Esophagus squamous epithelium (tissue), 5 donors: ENCODE measurements at places on chromosomes 6 and 20.

DNA sequence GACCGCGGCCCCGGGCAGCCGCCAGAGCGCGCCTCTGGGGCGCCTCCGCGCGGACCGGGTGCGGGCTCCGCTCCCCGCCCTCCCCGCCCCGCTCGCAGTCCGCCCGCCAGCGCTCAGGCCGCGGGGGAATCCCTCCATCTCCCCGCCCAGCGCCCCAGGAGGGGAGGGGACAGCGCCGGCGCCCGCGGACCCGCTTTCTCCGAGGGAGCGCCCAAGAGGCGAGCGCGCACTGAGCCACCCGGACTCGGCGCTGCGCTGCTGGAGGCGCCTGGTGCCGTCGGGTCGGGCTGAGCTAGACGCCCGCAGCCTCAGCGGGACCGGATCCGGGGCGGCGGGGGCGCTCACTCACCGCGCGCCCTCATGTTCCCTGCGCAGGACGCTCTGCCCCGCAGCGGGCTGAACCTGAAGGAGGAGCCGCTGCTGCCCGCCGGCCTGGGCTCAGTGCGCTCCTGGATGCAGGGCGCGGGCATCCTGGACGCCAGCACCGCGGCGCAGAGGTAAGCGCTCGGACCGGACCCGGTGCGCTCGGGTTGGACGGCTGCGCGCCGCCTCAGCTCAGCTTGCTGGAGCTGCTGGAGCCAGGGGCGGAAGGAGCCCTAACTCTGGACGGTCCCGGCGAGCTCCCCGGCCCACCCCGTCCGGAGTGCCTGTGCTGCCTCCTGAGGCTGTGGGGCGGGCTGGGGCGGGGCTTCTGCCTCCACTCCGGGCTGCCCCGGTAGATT, 867 bp downstream of the EBF4 start:
- no peak for DNase-seq

DNA sequence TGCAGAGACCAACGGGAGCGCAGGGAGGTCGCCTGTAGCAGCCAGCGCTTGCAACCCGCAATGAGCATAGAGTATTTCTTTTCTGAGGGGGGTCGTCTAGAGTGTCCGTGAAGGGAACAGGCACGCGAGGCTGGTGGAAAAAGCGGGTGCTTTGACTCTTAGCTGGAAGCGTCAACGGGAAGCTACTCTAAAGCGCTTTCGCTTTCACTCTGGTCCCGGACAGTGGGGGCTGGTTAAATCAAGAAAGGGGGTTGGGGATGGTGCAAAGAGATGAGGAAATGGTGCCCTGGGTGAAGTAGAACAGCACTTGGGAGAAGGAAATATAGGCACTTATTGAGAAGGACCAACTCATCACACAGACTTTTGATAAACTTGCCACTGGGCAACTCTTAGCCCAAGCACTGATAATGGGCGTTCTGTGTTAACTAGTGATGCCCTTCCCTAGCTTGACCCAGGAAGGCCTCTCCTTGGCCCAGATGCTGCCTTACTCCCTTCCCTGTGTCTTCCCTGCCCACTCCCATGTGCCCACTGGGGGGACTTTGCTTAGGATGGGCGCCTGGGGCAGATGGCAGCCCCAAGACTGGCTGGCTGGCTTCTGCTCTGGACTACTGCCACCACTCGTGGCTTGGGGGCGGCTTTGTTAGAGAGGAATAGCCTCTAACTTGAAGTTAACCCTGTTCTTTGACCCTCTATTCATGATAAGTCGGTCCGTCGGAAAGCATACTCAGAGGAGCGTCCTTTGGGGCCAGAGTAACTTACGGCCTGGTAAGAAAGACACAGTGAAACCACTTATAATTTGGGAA, 585 bp downstream of the PSMB9 start:
- no peak for DNase-seq

- DNase-seq, result no peak
These were observed 59.9 kb downstream of the CYP39A1 start for GRCh38 chr6:46592740-46593139.

DNA sequence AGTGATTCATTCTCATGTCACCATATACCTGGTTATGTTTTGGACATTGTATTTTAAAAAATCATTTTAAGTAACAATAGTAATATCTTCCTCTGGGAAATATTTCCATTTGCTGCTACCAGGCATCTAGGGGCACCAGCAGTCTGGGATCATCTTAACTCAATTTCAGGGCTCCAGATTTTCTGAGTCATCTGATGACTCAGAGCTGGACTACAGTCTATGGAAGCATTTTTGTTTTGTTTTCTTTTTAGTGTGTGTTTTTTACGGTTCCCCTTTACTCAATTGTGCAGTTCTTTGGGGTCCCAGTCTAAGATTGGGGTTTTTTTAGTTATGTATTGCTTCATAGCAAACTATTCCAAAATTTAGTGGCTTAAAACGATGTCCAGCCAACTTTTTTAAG, 5.7 kb upstream of the FKBP5 start:
- DNase-seq, result no peak

GRCh38 chr20:5870568-5870981, 79.8 kb downstream of the TRMT6 start:
- no peak for DNase-seq

- DNase-seq, result no peak
These were observed 1.3 kb downstream of the PPP1R3G start for GRCh38 chr6:5086294-5086890.

DNA sequence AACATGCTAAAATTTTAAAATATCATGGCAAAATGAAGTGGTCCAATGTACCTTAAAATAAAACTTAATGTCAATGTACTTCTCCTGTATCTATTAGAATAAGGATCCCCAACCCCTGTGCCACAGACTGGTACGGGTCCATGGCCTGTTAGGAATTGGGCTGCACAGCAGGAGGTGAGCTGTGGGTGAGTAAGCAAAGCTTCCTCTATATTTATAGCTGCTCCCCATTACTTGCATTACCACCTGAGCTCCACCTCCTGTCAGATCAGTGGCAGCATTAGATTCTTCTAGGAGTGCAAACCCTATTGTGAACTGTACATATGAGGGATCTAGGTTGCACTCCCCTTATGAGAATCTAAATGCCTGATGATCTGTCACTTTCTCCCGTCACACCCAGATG, 86.0 kb downstream of the SLC16A10 start:
- DNase-seq, result no peak

DNA sequence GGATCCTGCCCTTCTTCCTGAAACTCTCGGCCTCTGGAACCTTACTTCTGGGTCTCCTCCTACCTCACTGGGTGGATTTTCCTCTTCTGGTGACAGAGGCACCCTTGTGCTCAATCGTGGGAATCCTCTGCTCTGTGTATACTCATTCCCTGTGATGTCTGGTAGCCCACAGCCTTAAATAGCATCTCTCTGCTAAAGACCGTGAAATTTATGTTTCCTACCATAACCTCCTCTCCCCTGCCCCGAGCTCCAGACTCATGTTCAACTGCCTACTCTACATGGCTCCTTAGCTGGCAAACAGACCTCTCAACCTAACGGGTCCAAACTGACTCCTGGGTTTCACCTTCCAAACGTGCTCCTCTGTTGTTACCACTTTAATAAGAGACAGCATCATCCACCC, 9.9 kb downstream of the MMP9 start:
- DNase-seq, result no peak

DNA sequence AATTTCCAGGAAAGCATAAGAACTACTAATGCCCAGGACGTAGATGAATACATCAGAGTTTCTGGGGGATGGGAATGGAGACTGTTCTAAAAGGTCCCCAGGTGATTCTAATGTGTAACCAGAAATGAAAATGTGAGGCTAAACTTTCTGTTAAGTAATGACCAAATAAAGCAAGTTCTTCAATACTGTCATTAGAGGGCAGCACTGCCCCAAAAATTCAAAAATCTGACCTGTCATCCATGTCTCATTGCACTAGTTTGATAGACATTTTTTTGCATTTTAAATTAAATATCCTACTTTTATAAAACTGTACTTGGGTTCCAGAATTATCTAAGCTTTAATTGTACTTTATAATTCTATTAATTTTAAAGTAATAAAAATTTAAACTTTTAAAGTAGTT, 94.9 kb downstream of the RFX6 start:
- no peak for DNase-seq

- DNase-seq, result no peak
These were observed 282.7 kb downstream of the GRIK2 start for GRCh38 chr6:101676187-101676586.

GRCh38 chr20:40049854-40050253, 639.2 kb downstream of the MAFB start:
- DNase-seq, result no peak

DNA sequence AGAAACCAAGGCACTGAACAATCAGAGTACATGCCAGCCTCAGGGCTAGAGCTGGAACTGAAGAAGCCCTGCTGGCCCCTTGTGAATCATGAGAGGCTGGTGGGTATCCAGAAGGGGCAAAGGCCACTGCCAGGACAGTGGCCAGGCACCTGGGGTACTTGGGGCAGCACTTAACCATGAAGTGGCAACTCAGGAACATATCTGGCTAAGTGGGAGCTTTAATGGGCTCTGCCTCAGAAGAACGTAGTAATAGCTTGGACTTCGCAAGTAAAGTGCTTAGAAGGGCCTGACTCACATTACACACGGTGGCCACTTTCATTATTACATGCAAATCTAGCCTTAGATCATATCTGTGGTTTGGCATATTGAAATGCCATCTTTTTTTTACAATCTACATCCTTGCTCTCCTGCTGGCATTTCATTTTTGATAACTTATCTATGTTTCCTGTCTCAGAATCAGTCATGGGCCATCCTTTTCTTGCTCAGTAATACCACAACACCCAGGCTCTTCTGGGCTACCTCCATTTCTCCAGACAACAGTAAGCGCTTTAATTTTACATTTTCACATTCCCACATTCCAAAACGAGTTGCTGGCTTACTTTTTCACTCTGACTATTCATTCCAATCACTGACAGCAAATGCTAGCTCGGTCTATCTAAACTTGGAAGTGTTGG, 21.6 kb downstream of the NAPB start:
- DNase-seq, result no peak

GRCh38 chr6:158061709-158062461, 80.2 kb downstream of the SYNJ2 start:
- DNase-seq, result no peak

GRCh38 chr20:47318586-47319516, 37.6 kb downstream of the ZMYND8 start:
- no peak for DNase-seq

DNA sequence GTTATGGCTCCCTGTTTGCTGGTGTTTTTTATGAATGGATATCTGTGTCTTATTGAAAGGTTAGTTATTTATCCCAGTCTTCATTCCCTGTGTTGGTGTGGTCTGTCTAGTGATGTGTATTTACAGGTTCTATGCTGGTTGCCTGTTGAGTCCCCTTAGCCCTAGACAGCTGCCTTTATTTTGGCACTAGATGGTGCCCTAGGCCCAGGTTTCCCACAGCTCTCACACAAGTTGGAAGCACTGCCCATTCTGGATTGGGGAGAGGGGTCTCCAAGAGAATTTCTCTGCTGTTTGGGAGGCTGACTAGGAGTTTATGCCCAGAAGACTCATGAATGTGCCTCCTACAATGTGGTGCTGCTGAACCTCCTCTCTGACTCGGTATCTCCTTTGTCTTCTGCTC, 12.4 kb downstream of the GRM1 start:
- no peak for DNase-seq

DNA sequence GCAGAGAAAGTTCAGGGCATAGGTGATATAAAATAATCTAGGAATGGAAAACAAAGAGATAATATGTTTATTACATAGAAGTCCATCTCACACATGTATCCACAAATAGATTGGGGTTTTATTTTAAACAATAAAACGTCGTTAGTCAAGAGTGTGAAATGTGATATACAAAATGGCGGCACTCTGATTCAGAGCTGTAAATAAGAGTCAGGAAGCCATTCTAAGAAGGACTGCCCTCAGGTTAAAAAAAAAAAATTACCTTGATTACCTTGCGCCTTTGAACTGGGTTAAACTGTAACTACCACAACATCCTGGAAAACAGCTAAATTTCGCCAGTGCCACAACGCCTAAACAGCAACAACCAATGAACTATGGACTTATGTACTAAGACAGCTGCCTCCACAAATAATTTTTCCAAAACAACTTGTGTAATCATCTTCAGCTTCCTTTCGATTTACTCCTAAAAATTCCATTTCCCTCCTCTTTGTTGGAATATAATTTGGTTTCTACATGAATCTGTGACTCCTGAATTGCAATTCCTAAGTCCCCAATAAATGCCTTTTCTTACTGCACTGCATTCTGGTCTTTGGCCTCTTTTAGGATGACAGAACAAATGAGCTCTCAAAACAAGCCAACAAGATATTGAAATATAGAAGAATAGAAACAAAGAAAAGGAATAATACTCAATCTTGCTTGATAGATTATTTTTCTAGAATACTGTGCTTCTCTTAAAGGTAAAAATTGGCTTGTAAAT, 1019.5 kb upstream of the MAP3K7 start:
- DNase-seq, result no peak
